SW 1271 (cell line): ENCODE measurements at places on chromosomes 6 and 20.

- DNase-seq, result no peak
Observed at GRCh38 chr20:56380375-56380774, 11.6 kb downstream of the AURKA start.

DNA sequence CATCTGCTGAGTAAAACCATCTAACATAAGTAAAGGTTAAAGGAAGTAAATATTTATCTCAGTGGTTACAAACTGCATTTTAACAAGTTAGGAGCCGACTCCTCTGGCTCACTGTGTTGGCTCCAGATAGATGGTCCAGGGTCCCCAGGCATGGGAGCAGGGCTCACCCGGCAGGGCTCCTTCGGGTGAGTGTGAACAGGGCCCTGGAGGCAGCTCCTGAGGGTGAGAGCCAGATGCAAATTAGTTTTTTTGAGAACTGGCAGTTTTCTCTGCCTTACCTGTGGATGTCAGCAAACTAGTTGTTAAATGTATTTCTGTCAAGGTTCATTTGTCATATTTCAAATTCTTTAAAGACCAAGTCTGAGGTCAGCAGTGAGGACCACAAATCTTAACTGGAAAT, 21.5 kb downstream of the TPBG start:
- DNase-seq, result no peak

DNA sequence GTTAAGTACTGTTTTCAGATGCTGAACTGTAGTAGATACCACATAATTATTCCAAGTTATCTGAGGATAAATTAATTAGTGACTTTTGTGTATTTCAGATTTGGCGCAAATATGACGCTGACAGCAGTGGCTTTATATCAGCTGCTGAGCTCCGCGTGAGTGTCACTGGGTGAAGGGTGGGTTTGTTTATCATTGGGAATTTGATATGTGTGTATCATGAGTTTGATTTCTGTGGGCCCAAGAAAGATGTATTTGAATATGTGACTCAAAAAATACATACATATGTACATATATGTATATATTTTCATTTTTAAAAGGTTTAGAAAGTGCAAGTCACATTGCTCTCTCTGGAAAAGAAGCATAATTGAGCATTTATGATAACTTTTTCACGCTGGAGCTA, 17.4 kb downstream of the SCGN start:
- no peak for DNase-seq

DNA sequence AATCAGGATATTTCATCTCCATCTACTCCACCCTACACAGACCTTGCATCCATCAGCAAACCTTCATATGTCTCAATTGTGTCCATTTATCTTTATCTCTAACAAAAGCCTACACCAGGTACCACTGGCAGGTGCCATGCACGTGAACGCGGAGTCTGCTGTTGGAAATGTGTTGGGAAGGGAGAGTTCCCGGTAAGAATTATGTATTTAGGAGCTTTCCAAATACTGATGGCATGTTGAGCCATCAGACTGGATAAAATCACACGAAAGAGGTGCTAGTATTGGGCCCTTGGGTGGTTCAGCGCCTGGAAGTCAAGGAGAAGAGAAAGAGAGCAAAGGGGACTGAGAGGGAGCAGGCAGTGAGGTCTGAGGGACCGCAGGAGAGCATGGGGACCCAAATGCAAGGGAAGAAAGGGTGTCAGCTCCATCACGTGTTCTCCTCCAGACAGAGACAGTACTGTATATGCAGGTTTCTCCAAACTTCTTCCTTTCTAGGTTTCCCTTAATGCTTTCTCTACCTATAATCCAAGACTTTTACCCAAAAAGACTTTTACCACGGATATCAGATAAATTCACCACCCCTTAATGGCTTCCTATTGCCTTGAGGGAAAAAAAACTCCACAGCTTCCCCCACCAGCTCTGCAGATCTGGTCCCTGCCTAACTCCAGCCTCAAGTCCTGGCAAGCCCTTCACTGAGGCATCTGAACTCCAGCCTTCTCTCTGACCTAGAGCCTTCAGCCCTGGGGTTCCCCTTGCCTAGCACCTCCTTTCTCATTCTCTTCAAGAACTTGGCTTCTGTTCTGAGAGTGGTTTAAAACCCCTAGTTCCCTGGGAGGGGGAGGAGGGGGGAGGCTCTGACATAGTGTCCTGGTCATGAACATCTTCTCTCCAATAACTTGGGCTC, 4.8 kb upstream of the ZNF217 start:
- DNase-seq, result no peak

DNA sequence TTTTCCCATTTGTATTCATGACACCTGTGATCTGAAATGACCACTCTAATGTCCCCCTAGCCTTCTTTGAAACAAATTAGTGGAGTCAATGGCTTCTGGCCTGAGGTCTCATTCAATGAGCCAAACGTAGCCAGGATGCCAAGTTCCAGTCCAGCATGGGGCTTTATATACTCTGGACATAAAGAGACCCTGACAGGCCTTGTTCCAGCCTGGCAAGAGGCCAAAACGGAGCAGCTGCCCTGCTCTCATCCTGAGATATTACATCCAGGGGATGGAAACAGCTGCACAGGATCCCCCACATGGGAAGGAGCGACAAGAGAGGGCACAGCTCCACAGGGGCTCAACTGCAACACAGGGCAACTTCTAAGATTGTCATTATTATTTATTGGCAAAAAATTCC, 437.8 kb downstream of the CDH26 start:
- no peak for DNase-seq

GRCh38 chr20:38387953-38388352, 41.7 kb downstream of the LBP start:
- no peak for DNase-seq

- peak; percentile 68 for DNase-seq
Observed at GRCh38 chr6:156780102-156780641, 3.0 kb downstream of the ARID1B start.

DNA sequence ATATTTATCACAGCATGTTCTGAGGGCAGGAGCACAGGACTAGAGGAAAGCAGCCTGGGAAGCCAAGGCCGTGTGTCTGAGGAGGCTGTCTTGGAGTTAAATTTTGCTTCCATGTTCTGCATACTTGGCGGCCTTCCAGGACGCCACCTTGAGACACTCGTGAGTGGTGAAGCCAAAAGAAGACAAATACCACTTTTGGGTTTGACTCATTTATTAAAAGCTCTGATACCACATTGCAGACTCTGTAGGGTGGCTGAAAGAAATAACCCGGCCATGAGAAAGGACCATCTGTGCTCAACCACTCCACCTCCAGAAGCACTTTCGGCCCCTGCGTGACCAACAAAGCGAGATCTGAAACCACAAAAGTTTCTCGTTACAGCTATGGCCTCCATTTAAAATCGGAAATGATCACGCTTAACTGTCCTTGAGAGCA, 120.0 kb downstream of the TMEM242 start:
- no peak for DNase-seq

GRCh38 chr6:4861564-4861963, 85.4 kb downstream of the CDYL start:
- DNase-seq, result no peak

- no peak for DNase-seq
Observed at GRCh38 chr6:101758368-101758767, 364.9 kb downstream of the GRIK2 start.

DNA sequence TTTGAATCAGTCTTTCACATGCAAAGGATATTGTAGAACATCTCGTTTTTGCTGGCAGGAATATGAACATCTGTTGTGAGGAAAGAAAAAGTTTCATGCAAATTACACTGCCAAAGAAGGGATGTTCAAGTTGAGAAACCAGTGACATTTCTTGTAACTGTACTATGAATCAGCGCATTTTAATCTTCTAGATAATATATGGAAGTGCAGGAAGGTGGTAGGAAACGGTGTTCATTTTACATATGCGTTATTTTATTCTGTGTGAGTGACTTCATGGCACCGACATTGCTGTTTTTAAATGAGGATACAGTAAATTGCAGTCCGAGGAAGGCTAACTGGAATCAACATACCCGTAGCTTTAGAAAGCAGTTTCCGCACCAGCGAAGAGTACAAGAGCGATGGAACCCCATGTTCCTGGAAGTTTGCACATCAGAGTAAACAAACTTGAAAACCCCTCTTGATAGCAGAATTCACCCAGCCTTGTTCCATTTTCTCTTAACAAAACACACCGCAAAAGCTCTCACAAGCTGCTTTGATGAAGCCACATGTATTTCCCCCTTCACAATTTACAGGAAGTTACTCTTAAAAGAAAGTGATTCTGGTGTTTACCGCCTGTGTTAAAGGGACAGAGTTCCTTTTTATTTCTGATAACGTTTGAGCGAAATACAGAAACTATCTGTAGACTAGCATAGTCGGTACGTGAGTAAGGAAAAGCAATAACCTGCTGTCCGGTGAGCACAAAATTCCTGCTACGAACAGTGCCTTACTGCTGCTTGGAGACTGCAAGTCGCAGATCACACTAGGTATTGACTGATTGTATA, 11.5 kb downstream of the PRDM1 start:
- no peak for DNase-seq

- DNase-seq, result no peak
Observed at GRCh38 chr6:148179786-148180185, 162.9 kb upstream of the SASH1 start.

GRCh38 chr20:13355941-13356486, 134.9 kb downstream of the ISM1 start:
- no peak for DNase-seq
